ENCODE measurements at places on chromosomes 1 and 21. TPM values are rescaled to one million over a fixed set of nuclear protein-coding genes. Genes with fewer than 3 reads are reported as not detected.
A peak's percentile ranks its signal among the peaks of the same experiment; 100 is the strongest.

PWP2 gene
- 8.2 TPM for total RNA-seq

HAO2 gene
- total RNA-seq: not detected

DNA sequence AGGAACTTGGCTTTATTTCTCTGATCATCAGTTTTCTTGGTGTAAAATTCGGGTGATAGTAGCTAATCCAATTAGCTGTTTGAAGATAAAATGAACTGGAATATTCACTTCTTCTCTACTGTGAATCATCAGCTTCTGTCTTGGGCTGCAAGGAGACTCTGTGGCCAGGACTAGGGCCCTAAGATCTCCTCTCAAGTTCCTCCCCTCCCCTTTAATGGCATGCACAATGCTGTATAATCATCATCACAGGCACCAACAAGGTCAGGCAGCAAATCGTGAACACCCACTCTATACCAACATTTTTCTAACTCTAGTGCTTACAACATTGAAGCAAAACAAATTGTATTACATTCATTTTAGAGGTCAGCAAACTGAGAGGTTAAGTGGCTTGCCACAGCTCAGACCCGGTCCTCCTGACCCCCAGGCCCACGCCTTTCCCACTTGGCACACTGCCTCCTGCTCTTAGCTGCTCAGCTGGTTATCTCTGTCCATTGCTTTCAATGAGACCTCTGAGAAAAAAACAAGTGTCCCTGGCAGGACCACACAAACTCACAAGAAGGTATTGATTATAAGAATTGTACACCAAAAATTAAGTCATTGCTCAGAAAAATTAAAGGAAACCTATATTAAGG, 31.8 kb downstream of the LRRC52 start:
- DNase-seq: no peak

GRCh38 chr1:79633456-79633855, 626.9 kb upstream of the ADGRL4 start:
- DNase-seq: peak; percentile 90

DNA sequence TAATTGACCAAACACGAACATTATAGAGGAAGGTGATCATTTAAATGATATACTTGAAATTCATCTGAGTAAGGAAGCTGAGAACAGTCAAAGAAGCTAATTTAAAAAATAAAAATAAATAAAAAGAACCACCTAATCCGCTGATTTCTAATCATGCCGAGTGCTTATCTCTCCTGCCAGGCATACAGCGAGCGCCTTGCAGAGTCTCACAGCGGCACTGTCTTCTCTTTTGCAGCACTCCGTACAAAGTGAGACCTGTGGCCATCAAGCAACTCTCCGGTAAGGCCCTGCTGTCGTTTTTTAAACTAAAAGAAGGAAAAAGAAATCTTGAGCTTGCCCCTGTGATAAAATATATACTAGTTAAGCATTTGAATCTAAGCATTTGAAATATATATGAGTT, 45.3 kb downstream of the PDE9A start:
- no peak for DNase-seq

DNA sequence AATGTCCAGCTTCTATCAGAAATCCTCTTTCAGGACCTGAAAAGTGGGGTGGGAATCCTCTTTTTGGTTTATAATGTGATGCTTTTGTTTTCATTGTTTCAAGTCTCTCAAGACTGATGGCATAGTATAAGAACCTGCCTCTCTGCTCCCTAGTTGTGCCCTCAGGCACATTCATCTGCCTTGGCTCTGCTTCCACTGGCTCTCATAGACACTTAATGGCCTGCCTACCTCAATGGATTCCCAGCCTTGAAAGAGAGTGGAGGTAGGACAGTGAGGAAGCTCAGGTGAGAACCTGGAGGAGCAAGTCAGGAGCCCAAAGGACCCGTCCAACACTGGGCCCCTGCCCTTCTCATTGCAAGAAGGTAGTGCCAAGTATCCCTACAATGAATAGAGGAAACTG, 4.8 kb downstream of the TTLL7 start:
- DNase-seq: no peak

- no peak for DNase-seq
Measured at GRCh38 chr21:44530903-44531605, 8.9 kb downstream of the KRTAP10-1 start.

GRCh38 chr1:118032883-118033282, 103.3 kb downstream of the WDR3 start:
- no peak for DNase-seq

Measured in PC-3 (cell line).